ENCODE measurements at places on chromosomes 6 and 20. TPM values are rescaled to one million over a fixed set of nuclear protein-coding genes. Genes with fewer than 3 reads are reported as not detected.

GRCh38 chr20:6828794-6829423 is 61.4 kb downstream of the BMP2 start:
- DNase-seq, result peak; percentile 75

GRCh38 chr6:167738386-167738785 is 88.3 kb upstream of the AFDN start:
- no peak for DNase-seq

GRCh38 chr20:4443016-4443415 is 278.7 kb upstream of the PRND start:
- no peak for DNase-seq

The PCK1 gene
- 0.15 TPM for total RNA-seq

The KHDC1 gene
- 2.9 TPM for total RNA-seq

The RIN2 gene
- 56.1 TPM for total RNA-seq

DNA sequence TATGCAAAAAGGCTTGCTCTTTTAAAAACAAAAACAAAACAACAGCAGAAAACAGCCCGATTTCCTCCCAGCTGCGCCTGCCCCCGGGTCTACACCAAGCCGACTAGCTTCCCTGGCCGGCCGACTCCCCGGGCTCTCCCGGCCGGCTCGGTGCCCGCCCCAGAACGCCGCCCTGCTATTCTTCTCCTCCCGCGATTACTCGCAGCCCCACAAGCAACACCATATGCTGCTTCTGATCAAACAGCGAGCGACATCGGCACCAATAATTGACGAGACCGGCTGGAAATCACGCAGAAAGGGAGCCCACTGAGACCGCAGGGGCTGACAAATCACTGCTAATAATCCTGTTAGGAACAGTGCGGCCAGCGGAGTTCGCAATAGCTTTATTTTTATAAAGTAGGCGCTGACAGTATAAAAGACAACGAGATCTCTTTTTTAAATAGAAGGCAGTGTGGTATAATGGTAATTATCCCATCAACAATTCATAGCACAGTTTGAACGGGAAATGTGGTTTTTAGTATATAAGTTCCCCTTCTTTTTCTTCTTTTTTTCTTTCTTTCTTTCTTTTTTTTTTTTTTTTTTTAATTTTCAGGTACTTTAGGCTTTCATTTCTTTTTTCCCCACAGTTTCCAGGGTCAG is 3.3 kb downstream of the SIM1 start:
- no peak for DNase-seq

DNA sequence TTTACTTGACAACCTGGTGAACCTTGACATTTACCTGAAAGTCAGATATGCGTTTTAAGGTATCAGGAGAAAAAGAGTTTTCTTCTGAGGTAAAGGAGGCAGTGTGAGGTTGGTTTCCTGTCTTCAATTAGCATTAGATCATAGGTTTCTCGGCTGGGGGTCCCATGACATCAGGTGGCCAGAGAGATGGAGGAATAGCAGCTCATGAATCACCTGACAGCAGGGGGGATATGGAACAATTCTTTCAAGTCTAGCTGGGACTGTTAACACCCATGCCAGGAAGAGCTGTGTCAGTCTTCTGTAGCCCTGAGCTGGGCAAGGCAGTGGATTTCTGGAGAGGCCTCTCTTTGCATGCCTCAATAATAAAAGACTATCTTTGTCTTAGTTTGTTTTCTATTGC is 108.0 kb upstream of the TMEM170B start:
- DNase-seq, result peak; percentile 90

- DNase-seq, result no peak
These were observed 327.2 kb downstream of the CBLN4 start for GRCh38 chr20:55678126-55678525.

The GPR63 gene
- total RNA-seq, result 1.2 TPM

DNA sequence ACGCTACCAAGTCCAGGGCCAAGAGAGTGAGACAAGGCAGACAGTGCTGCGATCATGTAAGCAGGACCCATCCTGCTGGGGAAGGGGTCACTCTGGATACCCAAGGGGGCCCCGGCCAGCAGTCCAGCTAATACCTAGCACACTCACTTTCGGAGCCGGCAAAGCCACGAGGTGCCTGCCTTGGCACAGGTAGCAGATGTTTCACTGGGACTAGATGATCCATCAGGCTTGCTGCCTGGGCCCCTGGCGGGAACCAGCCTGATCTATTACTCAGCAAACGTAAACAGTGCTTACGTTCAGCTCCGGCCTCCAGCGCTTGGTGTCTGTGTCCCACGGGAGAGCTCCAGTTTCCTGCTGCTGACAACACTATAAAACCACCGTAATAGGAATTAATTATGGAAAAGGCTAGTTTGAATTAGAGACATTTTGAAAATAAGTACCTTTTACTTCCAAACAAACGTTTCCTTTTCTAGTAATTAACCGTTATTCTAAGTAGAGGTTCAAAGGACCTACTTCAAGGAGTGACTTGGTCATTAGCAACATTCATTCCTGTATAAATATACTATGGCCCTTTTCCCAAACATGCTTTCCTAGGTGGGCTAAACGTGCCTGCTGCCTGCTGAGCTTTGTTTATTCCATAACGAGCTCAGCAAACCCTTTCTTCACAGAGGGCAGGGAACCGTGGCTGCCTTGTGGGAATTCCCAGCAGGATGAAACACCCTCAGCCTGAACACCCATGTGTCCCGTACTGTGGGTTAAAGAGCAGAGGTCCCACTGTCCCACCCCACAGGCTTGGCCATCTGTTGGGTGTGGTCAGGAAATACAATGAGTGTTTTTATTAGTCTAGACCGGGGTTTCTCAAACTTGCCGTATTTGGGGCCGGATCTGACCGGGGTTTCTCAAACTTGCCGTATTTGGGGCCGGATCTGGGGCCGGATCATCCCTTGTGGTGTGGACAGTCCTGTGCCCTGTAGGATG is 18.4 kb downstream of the SLC22A23 start:
- DNase-seq, result peak; percentile 33

The SYCP2L gene
- total RNA-seq, result 0.35 TPM

GRCh38 chr6:89360415-89360999 is 8.0 kb upstream of the UBE2J1 start:
- DNase-seq, result peak; percentile 75

- no peak for DNase-seq
These were observed 86.8 kb downstream of the CNBD2 start for GRCh38 chr20:36055145-36055544.

DNA sequence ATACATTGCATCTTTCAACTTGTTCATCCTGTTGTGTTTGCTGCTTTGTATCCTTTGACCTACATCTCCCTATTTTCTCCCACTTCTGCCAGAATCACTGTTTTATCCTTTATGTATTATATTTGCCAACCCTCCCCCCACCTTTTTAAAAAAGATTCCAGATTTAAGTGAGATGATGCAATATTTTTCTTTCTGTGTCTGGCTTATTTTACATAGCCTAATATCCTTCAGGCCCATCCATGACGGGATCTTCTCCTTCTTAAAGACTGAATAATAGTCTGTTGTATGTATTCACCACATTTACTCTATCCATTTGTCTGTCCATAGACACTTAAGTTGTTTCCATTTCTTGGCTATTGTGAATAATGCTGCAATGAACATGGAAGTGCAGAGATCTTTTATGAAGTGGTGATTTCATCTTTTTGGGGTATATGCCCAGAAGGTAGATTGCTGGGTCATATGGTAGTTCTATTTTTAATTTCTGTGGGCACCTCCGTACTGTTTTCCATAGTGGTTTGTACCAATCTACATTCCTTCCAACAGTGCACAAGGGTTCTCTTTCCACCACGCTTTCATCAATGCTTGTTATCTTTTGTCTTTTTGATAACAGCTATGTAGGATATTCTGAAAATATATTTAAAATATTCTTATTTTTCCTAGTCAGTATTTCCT is 181.0 kb downstream of the CDKAL1 start:
- no peak for DNase-seq

DNA sequence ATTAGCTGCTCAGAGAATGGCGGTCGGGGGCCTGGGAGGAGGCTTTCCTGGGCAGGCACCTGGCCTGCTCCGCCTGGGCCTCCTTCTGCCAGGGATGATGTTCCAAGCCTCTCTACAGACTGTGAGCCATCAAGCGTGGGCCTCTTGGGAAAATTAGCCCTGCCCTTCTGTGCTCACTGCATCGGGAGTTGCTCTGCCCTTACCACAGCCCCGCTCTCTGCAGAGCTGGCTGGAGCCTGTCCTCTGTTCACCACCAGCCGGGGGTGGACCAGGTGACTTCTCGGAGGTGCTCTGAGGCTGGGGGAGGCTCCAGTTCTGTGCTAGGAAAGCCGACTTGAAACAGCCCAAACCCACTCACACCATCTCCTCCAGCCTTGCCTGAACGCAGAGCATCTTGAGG is 24.2 kb downstream of the MDGA1 start:
- DNase-seq, result no peak

GRCh38 chr6:86476311-86476710 is 461.0 kb upstream of the HTR1E start:
- no peak for DNase-seq

DNA sequence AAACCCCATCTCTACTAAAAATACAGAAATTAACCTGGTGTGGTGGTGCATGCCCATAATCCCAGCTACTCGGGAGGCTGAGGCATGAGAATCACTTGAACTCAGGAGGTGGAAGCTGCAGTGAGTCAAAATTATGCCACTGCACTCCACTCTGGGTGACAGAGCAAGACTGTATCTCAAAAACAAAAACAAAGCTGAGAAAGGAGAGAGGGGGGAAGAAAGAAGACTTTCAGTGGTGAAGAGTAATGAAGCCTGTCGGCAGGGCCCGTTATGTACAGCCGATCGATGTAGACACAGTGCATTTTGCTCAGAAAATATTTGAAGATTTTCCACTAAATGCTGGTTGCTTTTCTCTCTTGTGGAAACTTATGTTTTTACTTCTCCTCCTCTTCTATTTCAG is 13.8 kb downstream of the VAPB start:
- DNase-seq, result no peak

- DNase-seq, result no peak
These were observed at the start of gene CRYBG1 for GRCh38 chr6:106360410-106360988. Gene CRYBG1, plus strand, starts transcription at chr6:106360717. Its CDS starts 192 bp downstream, at chr6:106360909.

GRCh38 chr6:161151660-161152526 is 122.0 kb downstream of the AGPAT4 start:
- DNase-seq, result peak; percentile 21

DNA sequence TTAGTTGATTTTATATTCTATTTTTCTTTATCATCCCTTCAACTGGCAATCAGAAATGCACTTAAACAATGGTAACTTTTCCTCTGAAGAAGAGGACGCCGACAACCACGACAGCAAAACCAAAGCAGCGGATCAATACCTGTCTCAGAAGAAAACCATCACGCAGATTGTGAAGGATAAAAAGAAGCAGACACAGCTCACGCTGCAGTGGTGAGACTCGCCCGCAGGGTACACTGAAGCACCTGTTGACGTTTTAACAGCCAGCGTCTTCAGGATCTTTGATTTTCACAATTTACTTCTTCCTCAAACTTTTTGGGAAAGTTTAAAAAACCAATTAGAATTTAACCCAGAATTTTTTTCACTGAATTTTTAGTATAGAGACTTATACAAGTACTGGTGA is 701 bp downstream of the RFX6 start:
- no peak for DNase-seq

DNA sequence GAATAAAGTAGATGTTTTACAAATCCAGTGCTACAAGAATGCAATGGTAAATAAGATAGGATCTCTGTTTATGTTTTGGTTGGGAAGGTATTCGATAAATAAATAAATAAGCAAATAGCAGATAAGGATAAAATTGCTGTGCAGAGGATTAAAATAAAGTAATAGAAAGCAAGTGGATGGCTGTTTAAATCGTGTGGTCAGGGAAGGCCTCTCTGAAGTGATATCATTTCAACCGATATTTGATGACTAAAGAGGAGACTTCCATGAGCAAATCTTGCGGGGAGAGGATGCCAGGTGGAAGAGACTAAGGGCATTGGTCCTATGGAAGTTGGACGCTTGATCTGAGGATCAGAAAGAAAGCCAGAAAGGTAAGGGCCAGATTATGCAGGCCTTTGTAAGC is 92.0 kb upstream of the CCN2 start:
- DNase-seq, result no peak

The SNAP91 gene
- total RNA-seq, result 0.10 TPM

DNA sequence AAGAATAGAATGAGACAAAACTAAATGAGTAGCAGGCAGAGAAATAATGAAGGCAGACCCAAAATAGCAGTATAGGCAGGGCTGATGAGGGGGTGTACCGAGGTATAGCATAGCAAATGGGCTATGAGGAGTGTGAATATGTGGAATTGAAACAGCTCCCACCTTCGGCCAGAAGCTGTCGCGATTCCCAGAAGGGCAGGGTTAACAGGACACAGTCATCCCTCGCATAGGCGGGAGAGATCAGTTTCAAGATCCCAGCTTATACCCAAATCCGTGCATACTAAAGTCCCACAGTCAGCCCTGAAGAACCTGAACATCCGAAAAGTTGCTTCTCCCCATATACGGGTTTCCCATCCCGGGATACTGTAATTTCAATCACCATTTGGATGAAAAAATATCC is 82.7 kb downstream of the PTPRK start:
- DNase-seq, result no peak

DNA sequence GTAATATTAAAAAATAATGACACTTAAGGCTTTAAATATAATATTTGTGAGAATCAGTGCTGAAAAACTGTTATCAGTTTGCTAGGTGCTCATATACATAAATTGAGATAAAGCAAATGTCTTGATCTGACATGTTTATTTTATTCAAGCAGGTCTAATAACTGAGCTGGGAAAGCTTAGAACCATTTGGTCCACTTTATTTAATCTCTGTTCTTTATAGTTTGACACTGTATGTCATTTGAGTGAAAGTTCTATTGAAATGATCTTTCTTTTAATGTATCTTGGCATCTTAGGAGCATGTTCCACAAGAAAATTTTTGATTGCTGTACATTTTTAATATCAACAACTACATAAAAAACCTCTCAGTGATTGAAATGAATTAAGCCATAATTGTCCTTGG is 772.0 kb upstream of the NRSN1 start:
- no peak for DNase-seq

- no peak for DNase-seq
These were observed 112.7 kb downstream of the PSMB1 start for GRCh38 chr6:170440437-170440836.

DNA sequence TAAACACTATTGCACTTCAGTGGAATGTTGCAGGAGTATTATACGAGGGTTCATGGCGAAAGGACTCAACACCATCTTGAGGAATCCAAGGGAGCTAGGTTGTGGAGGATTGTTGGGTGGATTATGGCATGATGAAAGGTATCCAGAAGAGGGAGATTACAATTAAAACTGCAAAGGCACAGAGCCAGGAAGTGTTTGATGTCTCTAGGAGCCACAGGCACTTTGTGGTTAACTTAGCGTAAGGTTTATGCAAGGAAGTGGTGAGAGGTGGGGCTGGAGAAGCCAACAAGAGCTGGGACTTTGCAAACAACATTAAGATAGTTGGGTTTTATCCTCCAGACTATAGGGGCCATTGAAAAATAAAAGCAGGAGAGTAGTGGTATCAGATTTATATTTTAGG is 86.6 kb upstream of the TPD52L1 start:
- DNase-seq, result peak; percentile 85

GRCh38 chr6:119742188-119742803 is 392.7 kb upstream of the MAN1A1 start:
- DNase-seq, result peak; percentile 27

All from renal cortical epithelial cell (primary cell).